Stimulated activated CD8-positive, alpha-beta memory T cell treated with anti-CD3 and anti-CD28 coated beads, Interleukin-15, amount 100 ng/mL, for 48 hours (primary cell): ENCODE measurements at places on chromosomes 3 and 15.
A peak's percentile ranks its signal among the peaks of the same experiment; 100 is the strongest.

DNA sequence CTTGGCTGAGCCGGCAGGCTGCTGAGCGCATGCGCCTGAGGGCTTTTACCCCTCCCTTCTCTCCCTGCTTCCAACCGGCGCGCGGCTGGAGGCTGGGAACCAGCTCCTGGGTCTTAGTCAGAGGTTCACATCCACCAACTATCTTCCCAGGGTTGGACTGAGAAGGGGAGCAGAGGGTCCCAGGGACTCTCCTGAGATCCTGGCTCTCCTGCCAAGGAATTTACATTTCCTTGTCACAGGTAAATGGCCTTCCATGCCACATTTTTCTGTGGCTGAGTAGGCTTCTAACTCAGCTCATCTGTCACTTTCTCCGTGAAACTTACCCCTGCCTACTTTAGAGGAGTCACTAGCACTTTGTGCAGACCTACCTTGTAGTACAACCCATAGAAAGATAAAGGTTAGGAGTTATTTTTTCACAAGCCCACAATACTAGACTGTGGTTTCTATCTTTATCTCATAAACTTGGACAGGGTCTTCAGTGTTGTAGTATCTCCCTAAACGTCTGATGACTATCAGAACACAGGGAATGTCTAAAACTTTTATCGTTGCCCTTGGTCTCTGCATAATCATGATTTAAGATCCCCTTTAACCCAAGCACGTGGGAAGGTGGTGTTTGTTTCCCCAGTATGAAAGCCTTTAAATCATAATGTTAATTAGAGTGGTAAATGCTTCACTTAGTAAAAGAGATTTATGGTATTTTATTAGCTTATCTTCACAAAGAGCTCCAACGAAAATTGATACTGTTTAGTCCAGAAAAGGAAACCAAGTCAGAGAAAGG lies 638 bp upstream of the TBC1D5 start:
- no peak for DNase-seq

- no peak for DNase-seq
Measured at GRCh38 chr3:8505621-8506020, 4.0 kb downstream of the LMCD1 start.

- DNase-seq: no peak
Measured at GRCh38 chr3:159080256-159080655, 278.4 kb downstream of the MFSD1 start.

DNA sequence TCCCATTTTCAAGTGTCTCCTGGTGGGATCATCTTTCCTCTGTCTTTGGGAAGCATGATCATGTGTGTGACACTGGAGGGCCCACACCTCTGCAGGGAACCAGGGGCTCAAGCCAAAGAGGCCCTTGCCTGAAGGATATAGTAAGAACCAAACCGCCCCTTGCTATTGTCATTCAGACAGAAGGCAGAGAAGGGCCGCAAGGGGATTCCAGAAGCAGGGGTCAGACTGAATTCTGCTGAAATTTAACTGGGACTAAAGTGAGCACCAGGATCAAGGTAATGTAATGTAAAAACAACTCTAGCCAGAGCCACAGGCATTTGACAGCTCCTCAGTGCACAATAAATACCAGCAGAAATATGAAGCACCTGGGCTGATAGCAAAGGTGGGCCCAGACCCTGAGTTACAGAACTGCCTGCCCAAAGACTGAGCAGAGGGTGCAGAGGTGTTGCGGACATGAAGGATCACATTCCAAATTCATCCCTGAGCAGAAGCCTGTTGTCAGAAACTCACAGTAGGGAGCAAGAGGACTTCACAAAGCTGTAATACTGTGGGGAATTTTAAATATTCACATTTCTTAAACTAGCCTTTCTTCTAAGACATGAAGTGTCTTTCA lies 46.0 kb upstream of the RASGRF1 start:
- DNase-seq: no peak

- DNase-seq: no peak
Measured at GRCh38 chr3:81732642-81733041, 28.8 kb downstream of the GBE1 start.

DNA sequence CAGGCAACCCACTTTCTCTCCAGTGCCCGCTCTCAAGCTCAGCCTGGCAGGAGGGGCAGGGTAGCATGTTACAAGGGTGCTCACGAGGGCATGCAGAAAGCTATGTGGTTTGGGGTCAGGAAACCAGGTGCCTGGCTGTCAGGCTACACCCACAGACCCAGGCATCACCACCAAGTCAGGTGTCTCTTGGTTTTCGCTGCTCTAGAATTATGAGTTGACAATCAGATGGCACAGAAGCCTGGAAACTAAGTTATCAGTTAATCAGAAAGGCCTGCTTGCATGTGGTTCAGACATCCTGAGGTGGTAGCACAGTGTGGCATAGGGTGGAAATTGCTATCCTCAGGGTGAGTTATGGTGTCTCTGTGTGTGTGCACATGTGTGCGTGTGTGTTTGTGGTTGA lies 16.2 kb upstream of the CCR9 start:
- peak; percentile 25 for DNase-seq
